Pancreas (tissue), 10 donors: ENCODE measurements at places on chromosomes 12 and 14. TPM values are rescaled to one million over a fixed set of nuclear protein-coding genes. Genes with fewer than 3 reads are reported as not detected.

SLC17A8 gene
- total RNA-seq: not detected

- no peak for DNase-seq
Observed at GRCh38 chr14:82009076-82009475, 475.4 kb upstream of the SEL1L start.

DNA sequence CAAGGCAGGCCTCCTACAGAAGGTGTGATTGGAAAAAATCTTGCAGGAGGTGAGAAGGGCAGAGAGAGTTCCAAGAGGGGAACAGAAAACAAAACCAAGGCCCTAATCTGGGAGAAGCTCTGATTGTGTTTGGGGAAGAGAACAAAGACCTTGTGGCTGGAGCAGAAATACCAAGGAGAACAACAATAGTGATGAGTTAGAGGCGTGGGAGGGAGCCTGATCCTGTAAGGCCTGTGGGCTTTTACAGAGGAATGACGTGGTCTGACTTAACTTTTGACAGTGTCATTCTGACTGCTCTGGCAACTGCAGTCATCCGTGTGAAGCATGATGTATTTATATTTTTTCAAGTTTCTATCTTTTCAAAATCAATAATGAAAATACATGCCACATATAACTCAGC lies 200.6 kb downstream of the ANO4 start:
- DNase-seq: no peak

DNA sequence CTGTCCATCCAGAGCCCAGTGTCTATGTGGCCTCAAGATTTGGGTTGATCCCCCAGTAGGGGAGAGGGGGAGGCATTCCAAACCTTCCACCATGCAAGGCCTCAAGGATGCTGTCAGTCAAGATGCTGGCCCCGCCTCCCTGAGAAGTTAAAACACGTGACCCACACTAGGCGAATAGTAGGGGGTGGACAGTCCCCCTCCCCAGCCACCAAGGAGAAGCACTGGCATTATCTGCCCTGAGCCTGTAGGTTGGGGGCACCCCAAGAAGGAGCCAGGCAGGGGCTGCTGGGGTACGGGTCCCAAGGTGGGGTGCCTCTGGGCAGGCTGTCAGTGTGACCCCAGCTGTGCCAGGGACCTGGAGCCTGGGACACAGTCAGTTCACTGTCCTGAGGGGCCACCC lies 2.3 kb downstream of the SLC25A29 start:
- no peak for DNase-seq

DNA sequence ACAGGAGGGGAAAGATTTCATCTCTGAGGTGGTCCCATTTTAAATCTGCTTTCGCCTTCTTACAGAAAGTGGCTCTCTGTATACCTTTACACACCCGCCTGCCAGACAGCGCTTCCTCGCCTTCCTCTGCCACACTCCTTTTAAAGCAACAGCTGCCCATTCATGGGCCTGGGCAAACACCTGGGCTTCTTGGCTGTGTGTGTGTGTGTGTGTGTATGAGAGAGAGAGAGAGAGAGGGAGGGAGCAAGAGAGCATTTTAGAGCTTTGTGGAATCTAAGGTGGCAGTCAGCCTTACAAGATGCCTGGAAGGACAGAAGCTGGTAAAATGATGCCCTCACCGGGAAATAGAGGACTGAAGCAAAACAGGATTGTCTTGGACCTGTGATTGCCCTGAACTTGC lies 20.0 kb downstream of the PTHLH start:
- no peak for DNase-seq

DNA sequence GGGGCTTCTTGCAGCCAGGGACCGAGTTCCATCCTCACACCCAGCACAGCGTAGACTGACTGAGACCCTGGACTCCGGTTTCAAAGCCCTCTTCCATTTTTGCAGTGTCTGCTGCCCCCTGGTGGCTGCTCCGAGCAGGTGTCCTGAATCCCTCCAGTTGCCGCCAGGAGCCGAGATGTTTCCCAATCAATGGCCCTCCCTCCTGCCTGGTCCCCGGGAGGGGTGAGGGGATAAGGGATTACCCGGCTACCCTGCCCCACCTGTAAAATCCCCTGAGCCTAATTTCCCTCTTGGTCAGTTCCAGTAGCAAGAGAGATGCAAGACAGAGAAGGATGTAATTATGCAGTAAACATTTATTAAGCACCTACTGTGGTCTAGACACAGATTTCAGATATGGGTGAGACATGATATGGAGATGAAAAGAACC lies 55.0 kb downstream of the PHETA1 start:
- peak; percentile 89 for DNase-seq
